ENCODE measurements at places on chromosomes 7 and 10.
A peak's percentile ranks its signal among the peaks of the same experiment; 100 is the strongest.

- no peak for DNase-seq
These were observed 1.3 kb downstream of the ZNF277 start for GRCh38 chr7:112207765-112208164.

DNA sequence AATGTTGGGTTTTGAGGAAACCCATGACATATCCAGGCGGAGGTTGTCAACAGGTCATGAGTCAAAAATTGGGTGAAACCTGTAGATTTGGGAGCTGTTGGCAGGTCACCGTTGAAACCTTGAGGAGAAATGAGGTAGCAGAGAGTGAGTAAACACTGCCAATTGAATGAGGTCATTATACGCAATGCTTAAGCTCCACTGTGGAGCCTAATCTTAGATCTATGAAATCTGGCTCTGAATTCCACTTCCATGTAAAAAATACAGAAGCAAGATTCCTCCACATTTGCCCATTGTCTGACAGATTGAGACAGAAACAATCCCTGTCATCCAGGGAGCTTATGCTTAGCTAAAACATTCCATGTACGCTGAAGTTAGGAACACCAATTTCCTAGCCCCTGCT is 76.0 kb upstream of the IL6 start:
- DNase-seq = no peak

GRCh38 chr7:19920166-19920565 is 146.7 kb upstream of the TMEM196 start:
- peak; percentile 58 for DNase-seq

- no peak for DNase-seq
These were observed 86.4 kb upstream of the SAMD8 start for GRCh38 chr10:75024971-75025523.

GRCh38 chr10:120735773-120736371 is 115.3 kb upstream of the WDR11 start:
- no peak for DNase-seq

GRCh38 chr10:99537086-99537988 is 4.6 kb downstream of the NKX2-3 start:
- DNase-seq = no peak

- no peak for DNase-seq
These were observed 13.7 kb upstream of the ARID5B start for GRCh38 chr10:61887772-61888171.

DNA sequence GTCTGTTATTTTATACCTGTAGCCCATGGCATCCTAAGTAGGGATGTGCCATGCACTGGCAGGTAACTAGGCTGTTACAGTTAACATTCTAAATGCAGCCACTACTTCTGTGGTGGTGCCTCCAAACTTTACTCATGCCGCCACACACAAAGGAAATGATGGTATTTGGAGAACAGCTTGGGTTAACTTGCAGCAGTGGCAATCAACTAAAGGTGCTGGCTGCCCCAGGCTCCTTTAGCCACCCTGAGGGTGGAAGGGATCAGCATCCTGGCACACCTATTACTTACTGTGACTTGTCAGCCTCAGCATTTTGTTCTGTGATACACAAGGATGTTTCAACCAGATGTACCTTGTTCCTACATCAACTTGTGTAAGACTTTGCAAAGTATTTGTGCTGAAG is 221.8 kb upstream of the PPP1R3A start:
- no peak for DNase-seq

DNA sequence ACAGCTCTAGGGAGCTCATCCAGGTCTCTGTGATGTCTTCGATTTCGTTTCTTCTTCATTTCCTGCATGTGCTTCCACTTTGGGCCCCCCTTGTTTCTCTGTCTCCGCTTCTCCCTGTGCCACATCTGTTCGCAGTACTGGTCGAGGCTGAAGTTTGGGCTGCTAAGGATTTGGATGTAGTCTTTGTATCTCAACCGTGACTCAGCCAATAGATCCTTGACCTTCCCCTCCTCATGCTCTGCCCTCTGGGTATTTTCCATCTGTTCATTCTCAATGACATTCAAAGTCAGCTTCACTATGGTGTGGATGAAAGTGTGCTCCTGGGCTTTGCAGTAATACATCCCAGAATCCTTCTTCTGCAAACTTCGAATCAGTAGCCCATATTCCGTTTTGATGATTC is 187.4 kb downstream of the SEMA3D start:
- no peak for DNase-seq

DNA sequence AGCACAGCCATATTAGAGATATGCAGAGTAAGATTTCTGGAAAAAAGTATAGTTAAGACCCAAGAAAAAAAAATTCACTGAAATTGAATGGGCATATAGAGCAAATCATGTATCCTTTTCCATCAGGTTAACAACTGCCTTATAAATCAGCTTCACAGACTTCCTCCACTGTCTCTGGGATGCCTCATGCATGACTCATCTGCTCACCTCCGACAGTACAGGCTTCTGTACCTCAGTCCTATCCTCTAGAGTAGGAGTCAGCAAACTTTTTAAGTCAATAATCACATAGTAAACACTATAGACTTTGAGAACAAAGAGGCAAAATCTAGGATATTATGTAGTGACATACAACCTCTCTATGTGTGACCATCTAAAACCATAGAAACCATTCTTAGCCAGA is 211.6 kb upstream of the SP8 start:
- no peak for DNase-seq

- DNase-seq = no peak
These were observed 119.2 kb downstream of the ARHGAP22 start for GRCh38 chr10:48485711-48486110.

DNA sequence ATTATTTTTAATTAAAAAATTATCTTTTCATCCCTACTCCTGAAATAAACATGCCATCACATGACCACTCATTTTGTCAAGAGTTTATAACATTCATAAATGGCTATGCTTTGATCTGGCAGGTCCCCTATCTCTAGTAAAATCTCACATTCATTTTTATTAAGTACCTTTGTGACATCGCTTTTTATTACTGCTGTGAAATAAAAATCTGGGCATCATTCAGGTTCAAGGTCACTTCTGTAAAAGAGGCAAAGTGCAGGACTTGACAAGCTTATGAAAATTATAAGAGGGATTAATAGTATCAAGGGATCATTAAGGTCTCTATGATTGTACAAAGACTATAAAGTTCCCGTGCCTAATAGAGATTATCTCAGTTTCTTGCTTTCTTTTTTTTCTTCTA is 416.8 kb upstream of the SEMA3A start:
- DNase-seq = no peak

DNA sequence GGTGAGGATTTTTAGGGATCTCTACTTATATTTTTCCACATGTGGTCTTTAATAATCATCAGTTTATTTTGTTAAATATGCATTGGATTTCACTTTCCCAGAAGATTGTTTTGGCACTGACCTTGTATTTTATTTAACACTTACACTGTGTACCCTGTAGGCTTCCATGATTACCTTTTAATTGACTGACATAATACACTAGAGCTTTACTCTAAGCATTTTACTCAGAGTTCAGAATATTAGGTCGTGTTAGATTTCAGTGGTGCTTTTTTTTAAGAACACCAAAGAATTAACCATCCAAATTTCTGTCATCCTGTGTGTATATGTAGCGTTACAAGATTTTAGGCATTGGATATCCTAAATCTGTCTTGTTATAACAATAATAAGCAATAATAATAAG is 23.1 kb downstream of the CASD1 start:
- DNase-seq = no peak

DNA sequence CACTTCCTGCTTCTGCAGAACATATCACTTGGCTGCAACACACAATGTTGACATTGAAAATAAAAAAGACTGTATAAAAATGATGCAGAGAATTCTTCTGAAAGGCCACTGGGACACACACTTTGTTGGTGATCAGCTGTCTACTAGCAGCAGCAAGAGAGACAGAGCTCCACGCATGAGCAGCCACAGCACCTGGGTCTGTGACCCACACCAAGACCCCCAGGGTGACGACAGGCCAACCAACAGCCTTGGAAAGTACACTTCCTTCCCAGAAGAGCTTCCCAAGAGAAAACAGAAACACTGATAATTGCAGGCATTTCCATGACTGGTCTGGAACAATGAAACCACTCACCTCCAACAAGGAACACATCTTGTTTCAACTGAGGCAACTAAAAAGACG is 239.0 kb downstream of the DIP2C start:
- no peak for DNase-seq

DNA sequence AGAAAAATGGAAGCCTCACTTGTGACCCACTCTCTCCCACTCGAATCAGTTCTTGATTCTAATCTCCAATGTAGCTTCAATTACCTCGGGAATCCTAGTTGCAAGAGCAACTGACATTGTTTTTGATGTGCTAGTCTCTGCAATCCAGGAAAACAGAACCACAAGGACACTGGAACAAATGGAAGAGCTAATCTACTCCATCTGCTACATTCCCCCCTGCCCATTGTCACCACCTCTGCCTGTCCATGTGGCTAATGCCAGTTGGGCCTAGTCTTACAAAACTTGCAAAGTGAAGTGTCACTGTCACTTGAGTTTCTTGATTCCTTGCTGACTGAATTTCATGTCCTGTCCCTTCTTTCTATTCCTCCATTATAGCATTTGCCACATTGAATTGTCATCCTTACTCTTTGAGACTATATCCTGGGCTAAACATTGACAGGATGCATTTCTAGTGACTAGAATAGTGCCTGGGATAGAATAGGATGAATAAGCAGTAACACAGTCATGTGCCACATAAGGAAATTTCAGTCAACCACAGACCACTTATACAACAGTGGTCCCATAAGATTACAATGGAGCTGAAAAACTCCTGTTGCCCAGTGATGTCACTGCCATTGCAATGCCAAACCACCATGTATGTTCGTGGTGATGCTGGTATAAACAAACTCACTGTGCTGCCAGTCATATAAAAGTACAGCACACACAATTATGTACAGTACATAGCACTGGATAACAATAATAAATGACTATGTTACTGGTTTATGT is 13.5 kb downstream of the GCC1 start:
- no peak for DNase-seq

DNA sequence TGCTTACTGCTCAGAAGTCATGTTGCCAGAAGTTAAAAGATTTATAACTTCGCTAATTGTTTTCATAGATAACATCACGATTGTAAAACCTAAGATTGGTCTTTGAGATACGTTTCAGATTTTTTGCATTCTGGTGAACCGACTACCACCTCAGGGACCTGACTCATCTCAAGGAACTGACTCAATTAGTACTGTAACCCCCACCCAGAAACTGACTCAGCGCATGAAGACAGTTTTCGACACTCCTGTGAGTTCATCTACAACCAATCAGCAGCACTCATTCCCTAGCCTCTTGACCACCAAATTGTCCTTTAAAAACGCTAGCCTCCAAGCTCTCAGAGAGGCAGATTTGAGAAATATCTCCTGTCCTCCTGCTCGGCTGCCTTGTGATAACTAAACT is 72.3 kb downstream of the ELMO1 start:
- DNase-seq = no peak

DNA sequence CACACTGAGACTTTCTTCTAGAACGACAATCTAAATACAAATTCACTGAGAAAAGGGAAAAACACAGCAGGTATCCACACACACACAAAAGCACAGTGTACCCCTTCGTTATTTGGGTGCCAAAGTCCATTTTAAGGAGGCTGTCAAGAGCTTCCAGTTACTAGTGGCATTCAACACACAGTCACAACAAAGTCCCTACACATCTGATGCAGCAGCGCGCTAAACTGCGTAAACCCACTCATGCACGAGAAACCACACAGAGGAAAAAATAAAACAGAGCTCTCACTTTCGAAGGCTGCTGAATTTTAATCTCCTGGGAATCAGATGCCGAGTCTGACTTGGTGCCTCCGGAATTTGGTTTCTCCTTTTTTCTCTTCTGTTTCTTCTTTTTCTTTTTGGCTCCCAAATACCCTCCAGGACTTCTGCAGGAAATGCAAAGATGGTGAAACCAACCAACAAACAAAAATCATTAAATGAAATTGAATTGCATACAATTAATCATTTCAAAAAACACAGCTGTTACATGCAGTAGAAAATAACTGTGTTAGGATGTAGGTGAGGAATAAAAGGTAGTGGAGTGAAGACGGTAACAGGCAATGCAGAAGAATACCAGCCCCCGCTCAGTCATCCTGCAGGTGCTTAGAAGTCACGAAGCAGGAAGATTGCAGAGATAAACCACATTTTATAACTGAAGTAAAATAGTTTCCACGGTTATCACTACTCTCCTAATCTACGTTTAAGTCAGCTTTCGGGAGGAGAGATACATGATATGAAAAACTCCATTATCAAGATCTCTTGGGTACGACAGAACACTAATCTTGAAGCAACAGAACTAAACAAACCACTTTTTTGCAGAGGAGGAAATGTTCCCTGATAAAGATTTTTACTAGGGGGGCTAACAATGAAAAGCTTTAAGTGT is 27.1 kb downstream of the NMT2 start:
- DNase-seq = no peak

GRCh38 chr10:31340343-31340742 is 21.3 kb downstream of the ZEB1 start:
- no peak for DNase-seq

GRCh38 chr10:48331436-48331835 is 25.0 kb downstream of the MAPK8 start:
- no peak for DNase-seq

GRCh38 chr10:6558272-6558671 is 21.8 kb downstream of the PRKCQ start:
- no peak for DNase-seq

GRCh38 chr10:122510326-122510725 is 49.0 kb downstream of the HTRA1 start:
- no peak for DNase-seq

GRCh38 chr10:16954280-16955030 is 137.2 kb upstream of the RSU1 start:
- DNase-seq = no peak

- peak; percentile 29 for DNase-seq
These were observed 20.3 kb upstream of the PFKP start for GRCh38 chr10:3046981-3047547.

DNA sequence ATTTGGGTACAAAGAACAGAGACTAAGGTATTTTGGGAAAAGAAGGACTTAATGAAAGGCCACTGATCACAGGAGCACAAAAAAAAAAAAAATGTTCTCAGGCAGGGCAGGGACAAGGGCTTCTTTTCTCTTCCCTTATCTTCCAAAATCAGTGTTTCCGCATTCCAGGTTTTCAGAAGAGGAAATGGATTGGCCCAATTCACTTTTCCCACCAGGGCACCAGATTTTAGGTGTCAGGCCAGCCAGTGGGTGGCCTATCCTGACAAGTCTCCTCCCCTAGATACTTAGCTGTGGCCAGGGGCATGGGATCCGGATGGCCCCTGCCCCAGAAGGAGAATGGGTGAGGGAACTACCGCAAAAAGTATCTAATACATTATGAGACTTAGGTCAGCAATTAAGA is 88.9 kb upstream of the WAC start:
- no peak for DNase-seq

DNA sequence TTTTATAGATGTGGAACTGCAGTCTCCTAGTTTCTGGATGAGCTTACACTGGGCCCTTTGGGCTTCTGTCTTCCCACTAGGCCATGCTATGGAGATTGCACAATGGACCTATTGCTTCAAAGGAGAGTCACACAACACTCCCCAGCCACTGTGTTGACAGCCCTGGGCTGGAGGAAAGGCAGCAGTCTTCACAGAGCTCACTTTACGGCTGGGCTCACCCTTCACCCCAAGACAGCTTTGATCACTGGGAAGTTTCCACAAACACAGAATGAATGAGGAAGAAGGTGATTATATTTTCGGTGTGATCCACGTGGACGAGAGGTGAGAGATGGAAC is 92.7 kb upstream of the GDF10 start:
- no peak for DNase-seq

GRCh38 chr10:88179831-88180230 is 316.4 kb downstream of the PTEN start:
- no peak for DNase-seq

- DNase-seq = no peak
These were observed 80.2 kb downstream of the RNF216 start for GRCh38 chr7:5701085-5701914.
